ENCODE measurements at places on chromosomes 2 and 18. TPM values are rescaled to one million over a fixed set of nuclear protein-coding genes. Genes with fewer than 3 reads are reported as not detected.

GRCh38 chr2:2061091-2061696 lies 269.9 kb downstream of the MYT1L start:
- no peak for DNase-seq

- no peak for DNase-seq
Observed at GRCh38 chr2:162053066-162053807, 20.8 kb downstream of the DPP4 start.

- DNase-seq: no peak
Observed at GRCh38 chr18:26960911-26961310, 95.4 kb upstream of the AQP4 start.

DNA sequence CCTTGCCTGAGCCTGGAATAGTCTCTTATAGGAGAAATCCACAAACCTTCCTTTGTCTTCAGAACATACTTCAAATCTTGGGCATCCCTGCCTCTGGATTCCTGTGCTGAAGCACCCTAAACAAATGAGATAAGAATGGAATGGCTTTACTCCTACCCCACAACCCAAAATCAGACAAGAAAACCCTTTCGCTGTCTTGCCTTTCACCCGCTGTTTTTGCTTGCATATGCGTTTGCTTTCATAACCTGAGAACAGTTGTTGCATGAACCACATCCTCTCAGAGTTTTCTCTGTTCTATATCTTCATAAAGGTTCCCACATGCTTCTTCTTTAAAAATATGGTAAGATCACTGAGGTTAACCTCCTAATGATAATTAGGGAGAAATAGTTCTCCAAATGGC lies 132.1 kb upstream of the MAP3K20 start:
- DNase-seq: no peak

- DNase-seq: no peak
Observed at GRCh38 chr2:26384183-26384582, 17.5 kb upstream of the DRC1 start.

DNA sequence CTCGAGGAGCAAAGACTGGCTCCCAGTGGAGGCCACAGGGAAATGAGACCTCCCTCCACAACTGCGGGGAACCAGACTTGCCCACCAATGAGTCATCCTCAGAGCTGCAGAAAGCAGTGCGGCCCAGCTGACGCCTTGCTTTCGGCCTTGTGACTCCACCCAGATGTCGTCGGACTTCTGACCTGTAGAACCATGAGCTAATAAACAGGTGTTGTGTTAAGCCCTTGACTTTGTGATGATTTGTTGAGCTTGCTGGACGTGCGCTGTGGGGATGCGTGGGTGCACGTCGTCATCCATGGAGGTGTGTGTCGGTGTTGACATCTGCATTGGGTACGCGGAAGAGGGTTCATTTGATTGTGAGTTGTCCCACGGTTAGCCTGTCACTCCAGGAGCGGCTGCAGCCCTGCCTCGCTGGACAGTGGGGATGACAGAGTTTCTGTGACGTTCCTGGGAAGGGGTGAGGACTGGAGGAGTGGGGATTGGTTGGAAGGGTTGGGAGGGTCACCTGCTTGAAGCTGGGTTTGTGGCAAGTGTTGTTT lies 154.1 kb downstream of the SH3BP4 start:
- DNase-seq: no peak

- no peak for DNase-seq
Observed at GRCh38 chr2:163733301-163733938, 2.4 kb downstream of the FIGN start.

GRCh38 chr2:229129738-229130371 lies 141.2 kb downstream of the PID1 start:
- no peak for DNase-seq

DNA sequence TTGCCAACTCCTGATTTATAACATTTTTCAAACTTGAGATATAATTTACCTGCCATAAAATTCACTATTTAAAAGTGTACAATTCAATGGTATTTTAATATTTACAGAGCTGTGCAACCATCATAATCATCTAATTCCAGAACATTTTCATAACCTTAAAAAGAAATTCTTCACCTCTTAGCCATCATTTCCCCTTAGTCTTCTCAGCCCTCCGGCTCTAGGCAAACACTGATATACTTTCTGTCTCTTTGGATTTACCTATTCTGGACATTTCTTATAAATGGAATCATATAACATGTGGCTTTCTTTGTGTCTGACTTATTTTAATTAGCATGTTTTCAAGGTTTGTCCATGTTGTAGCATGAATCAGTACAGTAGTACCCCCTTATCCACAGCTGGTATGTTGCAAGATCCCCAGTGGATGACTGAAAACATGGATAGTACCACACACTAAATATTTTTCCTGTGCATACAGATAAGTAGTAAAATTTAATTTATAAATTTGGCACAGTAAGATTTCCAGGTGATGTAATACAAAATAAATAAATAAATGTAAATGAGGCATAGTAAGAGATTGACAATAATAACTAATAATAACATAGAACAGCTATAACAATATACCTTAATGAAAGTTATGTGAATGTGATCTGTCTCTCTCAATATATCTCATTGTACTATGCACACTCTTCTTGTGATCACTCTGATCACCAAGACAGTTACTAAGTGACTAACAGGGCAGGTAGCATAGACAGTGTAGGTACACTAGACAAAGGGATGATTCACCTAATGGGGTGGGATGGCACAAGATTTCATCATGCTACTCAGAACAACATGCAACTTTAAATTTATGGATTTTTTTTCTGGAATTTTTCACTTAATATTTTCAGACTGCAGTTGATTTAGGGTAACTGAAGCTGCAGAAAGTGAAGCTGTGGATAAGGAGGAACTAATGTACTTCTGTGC lies 73.1 kb downstream of the RAB3GAP1 start:
- DNase-seq: no peak

GRCh38 chr18:24543086-24543794 lies 82.8 kb downstream of the HRH4 start:
- no peak for DNase-seq

GRCh38 chr18:46073474-46074331 lies 1.6 kb upstream of the PSTPIP2 start:
- DNase-seq: peak; percentile 61

- DNase-seq: no peak
Observed at GRCh38 chr2:8600456-8600855, 81.4 kb upstream of the ID2 start.

GRCh38 chr18:63138436-63139340 lies 180.9 kb downstream of the BCL2 start:
- no peak for DNase-seq

GRCh38 chr18:26487437-26487836 lies 60.9 kb downstream of the KCTD1 start:
- DNase-seq: no peak

GRCh38 chr2:165055082-165055851 lies 99.9 kb upstream of the SLC38A11 start:
- DNase-seq: peak; percentile 8

GRCh38 chr18:6718267-6718666 lies 11.2 kb upstream of the ARHGAP28 start:
- no peak for DNase-seq

DNA sequence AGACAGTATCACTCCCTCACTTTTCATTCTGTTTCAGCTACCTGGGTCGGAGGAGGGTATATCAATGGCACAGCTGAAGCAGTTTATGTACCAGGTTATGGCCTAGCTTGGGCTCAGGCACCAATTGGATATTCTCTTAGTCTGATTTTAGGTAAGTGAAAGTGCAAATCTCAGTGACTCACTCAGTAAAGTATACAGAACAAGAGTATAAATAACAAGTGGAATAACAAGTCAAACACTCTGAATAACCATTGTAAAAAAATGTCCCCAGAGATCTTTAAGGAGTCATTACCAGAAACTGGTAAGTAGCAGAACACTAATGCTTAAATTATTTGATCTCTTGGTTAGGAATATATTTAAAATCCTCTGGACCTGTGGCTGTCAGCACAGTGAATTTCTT lies 5.7 kb downstream of the SLC5A7 start:
- DNase-seq: no peak

DNA sequence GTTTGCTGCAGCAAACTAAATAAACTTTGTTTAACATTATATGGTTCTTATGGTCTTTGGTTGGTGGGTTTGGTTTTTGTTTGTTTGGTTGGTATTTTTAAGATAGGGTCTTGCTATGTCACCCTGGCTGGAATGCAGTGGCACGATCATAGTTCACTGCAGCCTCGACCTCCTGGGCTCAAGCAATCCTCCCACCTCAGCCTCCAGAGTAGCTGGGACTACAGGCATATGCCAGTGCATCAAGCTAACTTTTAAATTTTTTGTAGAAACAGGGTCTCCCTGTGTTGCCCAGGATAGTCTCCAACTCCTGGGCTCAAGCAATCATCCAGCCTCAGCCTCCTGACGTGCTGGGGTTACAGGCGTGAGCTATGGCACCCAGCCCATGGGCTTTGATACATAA lies 7.1 kb upstream of the RPRD1A start:
- DNase-seq: no peak

GRCh38 chr18:34918856-34919255 lies 122.4 kb upstream of the MAPRE2 start:
- DNase-seq: no peak

DNA sequence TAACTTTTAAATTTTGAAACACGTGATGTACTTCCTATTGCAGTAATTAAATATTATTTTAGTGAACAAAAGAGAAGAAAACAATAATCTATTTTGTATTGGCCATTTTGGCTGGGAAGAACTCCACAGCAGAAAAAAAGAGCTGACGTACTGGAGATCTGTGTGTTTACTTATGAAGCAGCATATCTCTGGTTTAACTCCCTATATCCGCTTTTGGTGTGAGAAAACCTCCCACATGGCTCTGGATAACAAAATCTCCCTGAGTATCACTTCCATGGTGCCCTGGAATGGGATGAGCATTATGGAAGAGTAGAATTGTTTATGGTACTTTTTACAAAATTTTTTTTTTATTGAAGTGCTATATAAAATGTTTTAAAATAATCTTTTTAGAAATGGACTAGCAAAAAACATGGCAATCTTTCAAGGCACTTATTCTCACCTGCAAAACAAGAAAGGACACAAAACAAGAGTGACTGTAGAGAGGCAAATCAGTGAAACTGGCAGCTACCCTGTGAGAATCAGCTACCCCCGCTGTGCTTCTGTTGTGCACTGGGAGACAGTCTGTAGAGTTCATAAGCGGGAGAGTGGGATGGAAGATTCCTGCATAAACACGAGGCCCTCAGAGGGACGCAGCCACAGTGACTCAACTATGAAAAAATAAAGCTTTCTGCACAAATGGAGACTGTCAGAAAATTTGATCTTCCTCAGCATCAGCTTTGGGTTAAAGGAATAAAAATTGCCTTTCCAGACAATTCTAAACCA lies 762.2 kb upstream of the HS6ST1 start:
- no peak for DNase-seq

DNA sequence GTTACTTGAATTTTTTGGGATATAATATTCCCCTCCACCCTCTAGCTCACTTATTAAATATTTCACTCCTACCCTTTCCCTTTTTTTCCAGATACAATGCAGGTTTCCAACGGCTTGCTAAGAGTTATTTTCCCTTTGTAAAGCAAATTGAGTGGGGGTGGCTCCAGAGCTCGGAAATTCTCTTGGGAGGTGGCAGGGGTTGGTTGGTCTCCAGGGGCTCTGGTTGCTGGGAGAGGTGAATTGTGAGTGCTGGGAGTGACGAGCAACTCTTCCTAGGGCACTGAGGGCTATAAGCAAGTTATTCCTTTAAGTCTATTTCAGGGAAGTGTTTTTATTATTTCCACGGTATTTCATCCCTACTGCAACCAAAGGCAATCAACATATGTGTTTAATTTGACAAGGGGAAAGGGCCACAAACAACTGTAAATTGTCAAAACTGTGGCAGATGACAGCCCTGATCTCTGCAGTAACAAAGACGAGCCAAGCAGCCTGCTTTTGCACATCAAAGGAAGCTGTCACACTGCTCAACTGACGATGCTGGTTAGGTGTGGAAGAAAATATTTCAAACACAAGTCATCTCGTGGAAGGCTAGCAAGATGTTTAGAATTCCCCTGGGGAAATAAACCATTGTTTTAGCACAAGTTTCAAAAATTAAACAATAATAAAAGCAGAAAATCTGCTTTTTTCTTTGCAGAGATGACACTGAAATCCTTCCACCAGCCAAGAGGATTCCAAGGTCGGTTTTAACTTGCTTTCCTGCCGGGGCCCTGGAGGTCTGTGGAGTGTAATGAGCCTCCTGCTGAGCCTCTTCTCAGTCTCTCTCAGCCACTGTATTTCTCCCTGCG lies 34.8 kb upstream of the ASXL2 start:
- DNase-seq: no peak

GRCh38 chr2:206615417-206616089 lies 26.7 kb upstream of the FAM237A start:
- no peak for DNase-seq

GRCh38 chr2:20421988-20422370 lies 24.9 kb upstream of the RHOB start:
- no peak for DNase-seq

DNA sequence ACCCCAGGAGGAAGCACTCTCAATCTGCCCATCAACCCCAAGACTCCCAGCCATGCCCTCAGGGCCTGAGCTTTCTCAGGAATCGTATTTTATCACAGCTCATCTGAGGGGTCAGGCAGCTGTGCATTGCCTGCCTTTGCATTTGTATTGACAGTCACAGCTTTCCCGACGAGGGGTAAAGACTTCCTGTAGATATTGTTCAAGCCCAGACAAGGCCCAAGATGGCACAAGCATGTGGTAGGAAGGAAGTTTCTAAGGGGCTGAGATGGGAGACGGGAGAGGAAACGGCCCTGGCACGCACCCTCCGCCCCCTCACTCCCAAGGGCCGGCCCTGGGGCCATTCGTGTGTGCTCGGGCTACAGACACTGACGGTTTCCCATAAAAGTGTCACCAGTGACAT lies 34.2 kb upstream of the PRLH start:
- DNase-seq: peak; percentile 10

DNA sequence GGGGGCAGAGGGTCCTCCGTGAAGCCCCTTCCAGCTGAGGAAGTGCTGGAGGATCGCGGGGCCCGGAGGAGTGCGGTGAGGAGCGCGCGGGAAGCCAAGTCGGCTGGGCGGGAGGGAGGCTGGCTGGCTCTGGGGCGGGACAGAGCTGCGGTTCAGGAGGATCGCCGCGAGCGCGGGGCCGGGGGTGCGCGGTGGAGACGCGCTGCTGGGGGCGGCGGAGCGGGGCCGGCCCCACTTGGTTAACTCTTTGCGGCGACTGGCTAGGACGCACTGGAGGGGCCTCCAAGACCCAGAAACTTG lies 464 bp downstream of the CYBRD1 start:
- no peak for DNase-seq

DNA sequence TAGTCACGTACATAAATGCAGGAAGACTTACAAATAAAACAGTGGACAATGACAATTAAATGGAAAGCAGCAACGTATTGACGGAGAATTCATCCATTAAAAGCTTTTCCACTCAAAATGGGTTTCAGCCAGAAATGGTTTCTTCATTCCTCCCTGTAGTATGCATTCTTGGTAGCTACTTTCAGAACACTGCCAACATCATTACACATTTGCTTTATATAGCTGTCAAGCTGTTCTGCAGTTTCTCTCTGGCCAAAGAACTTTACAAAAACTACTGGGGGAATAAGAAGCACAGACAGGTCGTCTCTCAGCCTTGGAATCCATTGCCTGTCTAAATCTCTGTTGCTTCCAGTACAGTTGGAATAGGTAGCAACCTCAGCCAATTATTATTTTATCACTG lies 84.1 kb upstream of the NCKAP5 start:
- no peak for DNase-seq

- no peak for DNase-seq
Observed at GRCh38 chr2:149020432-149020851, 18.1 kb upstream of the LYPD6B start.

XIRP2 gene
- total RNA-seq: not detected

POTEI gene
- total RNA-seq: 0.26 TPM

PRKAG3 gene
- total RNA-seq: not detected

ARL6IP6 gene
- total RNA-seq: 17.3 TPM

MBD1 gene
- total RNA-seq: 34.3 TPM

CCDC85A gene
- 2.2 TPM for total RNA-seq

UPP2 gene
- not detected for total RNA-seq

KCNG2 gene
- total RNA-seq: 0.26 TPM

Measured in dermis microvascular lymphatic vessel endothelial cell (primary cell).